Stimulated activated CD4-positive, alpha-beta T cell treated with anti-CD3 and anti-CD28 coated beads, TNF-alpha, amount 100 ng/mL, for 4 hours (primary cell): ENCODE measurements at places on chromosomes 2 and 18.

- DNase-seq, result no peak
Observed at GRCh38 chr2:10733566-10733925, 12.1 kb downstream of the ATP6V1C2 start.

DNA sequence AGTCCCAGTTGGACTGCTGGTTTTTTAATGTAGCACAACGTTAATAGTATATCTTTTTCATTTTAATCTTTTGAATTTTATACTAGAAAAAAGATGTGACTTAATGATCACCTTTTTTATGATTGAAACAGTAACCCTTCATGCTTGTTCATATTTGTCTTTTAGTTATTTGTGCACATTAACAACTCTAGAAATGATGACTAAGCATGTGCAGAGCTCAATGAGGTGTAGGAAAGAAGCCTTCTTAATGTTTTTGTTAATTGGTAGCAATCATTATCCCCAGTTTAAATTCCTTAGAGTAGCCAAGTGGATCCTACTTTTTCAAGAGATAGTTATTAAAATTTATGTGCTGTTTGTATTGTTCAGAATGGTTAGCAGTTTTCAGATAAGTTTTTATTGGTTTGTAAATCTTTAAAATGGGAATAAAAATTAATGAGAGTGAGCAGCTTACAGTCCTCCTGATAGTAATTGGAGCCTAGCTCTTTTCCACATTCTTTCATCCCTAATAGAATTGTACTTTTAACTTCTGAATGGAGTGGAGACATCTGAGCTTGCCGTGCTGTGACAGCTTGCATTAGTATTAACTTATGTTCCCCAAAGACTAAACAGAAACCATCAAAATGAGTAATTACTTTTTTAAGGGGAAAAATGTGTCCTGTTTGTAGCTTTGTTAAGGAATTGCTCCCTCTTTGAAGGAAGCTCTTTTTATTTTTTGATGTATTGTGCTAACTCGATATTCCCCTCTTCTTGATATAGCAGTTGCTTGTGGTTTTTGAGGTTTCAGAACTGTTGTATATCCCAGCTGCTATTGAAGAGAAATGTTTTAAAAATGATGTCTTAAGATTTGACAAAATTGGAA, 17.3 kb downstream of the PIK3C3 start:
- no peak for DNase-seq

GRCh38 chr2:234292205-234292961, 204.5 kb downstream of the ARL4C start:
- DNase-seq, result no peak

DNA sequence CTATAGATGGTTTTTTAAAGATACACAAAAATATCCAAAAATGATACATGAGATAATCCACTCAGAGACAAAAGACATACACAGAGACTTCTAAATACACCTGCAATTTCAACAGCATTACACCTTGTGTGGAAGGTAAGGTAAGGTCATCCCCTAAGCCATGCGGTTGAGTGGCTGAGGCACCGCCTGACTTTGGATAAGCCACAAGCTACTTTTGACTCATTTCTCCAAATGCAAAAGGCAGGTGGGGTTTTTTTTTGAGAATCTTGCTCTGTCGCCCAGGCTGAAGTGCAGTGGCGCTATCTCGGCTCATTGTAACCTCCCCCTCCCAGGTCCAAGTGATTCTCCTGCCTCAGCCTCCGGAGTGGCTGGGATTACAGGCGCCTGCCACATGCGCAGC, 13.1 kb downstream of the AP1S3 start:
- DNase-seq, result no peak

- no peak for DNase-seq
Observed at GRCh38 chr2:231011526-231011925, 15.6 kb downstream of the SPATA3 start.

- DNase-seq, result no peak
Observed at GRCh38 chr2:59256290-59256689, 1015.2 kb upstream of the FANCL start.

GRCh38 chr18:62409821-62410220, 84.7 kb downstream of the TNFRSF11A start:
- DNase-seq, result no peak

DNA sequence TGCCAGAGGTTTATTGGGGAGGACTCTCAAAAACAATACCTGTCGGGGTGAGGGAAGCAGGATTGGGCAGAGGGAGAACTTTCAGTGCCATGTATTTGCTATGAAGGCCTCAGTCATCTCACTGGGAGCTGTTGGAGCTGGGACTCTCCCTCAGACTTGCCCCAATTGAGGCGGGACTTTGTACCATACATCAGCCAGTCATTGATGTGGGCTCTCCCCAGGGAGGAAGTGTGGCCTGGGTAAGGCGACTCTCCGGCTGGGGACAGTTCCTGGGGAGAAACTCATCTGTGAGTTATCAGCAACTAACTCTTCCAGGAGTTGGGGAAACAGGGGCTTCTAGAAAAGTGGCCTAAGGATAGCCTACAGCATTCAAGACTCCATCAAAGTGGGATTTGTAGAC, 66.5 kb downstream of the FTCDNL1 start:
- DNase-seq, result no peak

- DNase-seq, result no peak
Observed at GRCh38 chr2:237453671-237454070, 33.4 kb upstream of the MLPH start.
